Effector memory CD4-positive, alpha-beta T cell (primary cell): ENCODE measurements at places on chromosomes 7 and 10.

DNA sequence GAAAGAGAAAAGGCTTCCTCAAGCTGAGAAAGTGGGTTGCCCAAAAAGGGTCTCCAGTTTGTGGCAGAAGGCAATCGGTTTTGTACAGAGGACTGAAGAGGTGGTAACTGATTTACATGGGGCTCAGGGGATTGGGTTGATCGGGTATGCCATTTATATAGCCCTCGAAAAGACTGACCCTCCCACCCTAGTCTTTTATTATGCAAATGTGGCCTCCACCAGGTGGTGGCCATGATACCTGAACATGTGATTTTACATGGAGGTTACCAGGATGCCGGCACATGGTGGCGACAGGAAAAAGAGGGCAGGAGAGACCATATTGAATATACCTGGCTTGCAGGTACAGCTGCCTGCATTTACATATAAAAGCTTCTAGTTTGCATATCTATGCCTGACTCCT lies 36.7 kb downstream of the ATE1 start:
- DNase-seq = no peak

DNA sequence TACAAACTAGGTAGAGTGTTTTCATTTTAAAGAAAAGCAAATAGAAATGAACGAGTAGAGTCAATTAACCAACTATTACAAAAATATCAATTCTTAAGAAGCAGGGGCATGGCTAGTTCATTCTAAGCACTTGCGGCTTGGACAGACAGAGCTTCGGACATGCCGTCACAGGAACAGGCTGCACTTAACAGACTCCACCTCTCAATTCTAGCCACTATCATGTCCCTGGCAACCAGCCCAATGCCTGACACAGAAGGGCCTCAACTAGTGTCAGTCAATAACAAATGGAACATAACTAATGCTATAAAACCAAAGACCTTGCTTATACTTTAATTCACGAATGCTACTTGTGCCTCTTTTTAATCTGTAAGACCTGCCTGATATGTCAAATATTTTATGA lies 74.4 kb downstream of the TPK1 start:
- no peak for DNase-seq

DNA sequence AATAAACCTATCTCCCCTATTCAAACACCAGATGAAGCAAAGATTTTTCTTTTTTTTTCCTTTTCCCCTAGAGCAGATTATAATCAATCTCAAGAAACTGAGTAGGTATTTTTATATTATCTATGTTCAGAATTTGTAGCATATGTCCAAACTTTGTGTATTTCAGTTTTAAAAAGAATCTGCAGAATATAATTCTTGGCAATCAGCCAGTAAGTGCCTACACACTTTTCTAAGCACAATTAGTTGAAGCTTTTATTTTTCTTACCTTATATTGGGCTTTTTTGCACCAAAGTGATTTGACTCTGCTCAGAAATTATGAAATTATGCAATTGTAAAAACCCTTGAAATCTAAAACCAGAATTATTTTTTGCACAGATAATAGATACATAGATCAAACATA lies 315.8 kb upstream of the PHF14 start:
- DNase-seq = no peak

DNA sequence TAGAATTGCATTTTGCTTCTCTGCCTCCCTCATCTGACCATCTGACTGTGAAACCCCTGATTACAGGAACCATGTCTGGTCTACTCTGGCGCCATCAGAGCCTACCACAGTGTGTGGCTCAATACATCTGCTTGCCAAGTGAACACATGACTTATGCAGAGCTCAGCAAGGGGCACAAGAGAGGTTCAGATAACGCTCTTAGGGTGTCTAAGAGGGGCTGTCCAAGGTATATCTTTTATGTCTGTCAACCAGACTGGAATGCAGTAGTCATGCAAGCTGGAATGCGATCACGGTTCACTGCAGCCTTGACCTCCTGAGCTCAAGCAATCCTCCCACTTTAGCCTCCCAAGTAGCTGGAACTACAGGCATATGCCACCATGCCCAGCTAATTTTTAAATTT lies 10.3 kb upstream of the RRP12 start:
- no peak for DNase-seq

GRCh38 chr7:38283809-38284208 lies 10.4 kb upstream of the TARP start:
- DNase-seq = no peak
